ENCODE measurements at places on chromosomes 6 and 20.

- no peak for DNase-seq
Measured at GRCh38 chr6:114605656-114606055, 262.8 kb upstream of the HS3ST5 start.

DNA sequence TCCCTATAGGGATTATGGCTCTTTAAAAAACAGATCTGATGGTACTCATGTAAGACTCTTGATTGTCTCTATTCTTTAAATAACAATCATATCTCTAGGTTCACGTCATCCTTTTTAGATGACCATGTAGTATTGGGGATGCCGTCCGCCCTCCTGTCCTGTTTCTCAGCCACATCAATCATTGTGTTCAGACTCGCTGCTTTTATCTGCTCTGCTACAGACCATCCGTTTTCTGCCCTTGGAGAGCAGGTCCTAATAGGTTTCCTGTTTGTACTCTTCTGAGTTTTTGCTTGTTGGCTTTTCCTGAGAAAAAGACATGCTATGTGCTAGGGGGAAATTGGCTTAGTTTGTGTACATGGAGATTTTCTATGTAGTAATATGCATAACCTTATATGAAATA is 76.8 kb downstream of the SASH1 start:
- DNase-seq: no peak

DNA sequence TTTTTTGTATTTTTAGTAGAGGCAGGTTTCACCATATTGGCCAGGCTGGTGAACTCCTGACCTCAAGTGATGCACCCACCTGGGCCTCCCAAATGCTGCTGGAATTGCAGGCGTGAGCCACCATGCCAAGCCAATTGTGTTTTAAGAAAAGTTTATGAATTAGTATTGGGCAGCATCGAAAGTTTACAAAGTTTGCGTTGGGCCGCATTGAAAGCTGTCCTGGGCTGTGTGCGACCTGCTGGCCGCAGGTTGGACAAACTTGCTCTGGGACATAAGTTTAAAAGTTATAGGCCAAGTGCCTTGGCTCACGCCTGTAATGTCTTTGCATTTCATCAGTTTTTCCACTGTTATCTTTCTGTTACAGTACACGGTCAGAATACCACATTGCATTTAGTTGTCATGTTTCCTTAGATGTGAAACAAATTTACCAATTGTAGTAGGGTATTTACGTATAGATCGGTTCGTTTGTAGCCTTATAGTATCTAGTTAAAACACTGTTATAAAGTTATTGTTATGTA is 39.5 kb downstream of the ASXL1 start:
- DNase-seq: no peak

DNA sequence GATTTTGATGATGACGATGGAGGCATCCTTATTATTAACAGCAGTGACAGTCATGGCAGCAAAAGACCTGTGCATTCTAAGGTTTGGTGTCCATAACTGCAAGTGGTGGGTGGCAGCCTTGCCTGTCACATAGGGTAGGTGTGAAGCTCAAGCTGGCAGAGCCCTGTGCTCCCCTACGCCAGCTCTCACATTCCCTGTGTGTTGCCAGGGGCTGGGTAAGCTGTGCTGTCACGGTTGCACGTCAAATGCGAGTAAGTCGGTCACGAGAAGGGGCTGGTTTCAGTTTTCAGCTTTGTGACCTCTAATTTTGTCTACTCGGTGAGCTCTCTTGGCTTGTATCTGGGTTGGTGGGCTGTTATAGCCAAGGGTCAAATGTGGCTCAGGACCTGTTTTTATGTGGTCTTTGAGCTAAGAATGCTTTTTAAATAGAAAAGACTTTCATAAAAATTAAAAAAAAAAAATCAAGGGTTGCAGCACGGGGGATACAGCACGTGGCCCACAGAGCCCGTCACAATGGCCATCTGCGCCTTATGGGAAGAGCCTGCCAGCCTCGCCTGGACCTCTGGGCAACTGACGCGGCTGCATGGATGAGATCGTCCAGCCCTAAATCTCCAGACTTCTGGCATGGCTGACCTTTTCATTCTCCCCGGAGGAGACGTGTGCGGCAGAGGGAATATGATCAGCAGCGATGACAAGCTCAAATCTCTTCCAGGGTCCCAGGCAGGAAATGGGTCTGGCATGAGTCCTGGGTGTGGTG is 148.5 kb downstream of the PHACTR3 start:
- DNase-seq: no peak

GRCh38 chr20:10951904-10952303 is 278.1 kb upstream of the JAG1 start:
- no peak for DNase-seq

DNA sequence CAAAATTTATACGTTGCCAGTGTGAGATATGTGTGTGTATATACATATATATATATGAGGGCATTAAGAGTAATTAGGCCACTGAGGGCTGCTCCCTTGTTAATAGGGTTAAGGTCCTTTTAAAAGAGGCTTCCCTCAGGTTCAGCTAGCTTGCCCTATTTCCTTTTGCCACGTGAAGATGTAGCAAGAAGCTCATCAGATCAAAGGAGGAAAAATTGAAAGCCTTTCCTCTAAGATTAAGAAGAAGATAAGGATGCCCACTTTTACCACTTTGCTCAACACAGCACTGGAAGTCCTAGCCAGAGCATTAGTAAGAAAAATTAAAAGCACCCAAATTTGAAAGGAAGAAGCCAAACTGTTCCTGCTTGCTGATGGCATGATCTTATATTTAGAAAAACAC is 33.2 kb upstream of the ISM1 start:
- DNase-seq: no peak

DNA sequence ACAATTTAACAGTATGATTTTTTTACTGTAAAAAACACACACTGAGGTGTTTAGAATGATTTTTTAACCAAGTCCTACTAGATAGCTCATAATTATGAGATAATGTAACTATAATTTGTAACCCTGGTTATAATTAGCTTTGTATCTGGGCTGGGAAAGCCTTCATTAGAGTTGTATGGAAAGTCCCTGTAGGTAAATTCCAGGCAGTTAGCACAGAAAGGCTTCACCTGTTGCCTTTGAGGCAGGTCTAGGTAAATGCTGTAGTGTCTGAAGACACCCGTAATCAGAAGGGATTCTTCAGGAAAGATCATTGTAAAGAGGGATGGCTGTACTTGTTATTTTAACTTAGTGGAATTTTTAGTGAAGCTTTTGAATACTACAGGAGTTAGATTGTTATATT is 1.9 kb downstream of the TMEM200A start:
- no peak for DNase-seq

GRCh38 chr6:73985891-73986290 is 289.9 kb downstream of the CD109 start:
- peak; percentile 23 for DNase-seq

DNA sequence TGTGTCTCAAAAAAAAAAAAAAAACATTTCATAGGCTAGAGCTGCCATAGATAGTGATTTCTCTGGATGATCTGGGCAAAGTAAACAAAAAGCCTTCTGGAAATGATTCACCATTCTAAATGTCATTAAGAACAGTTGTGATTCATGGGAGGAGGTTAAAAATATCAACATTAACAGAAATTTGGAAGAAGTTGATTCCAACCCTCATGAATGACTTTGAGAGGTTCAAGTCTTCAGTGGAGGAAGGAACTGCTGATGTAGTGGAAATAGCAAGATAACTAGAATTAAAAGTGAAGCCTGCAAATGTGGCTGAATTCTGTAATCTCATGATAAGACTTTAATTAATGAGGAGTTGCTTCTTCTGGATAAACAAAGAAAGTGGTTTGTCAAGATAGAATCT is 26.8 kb upstream of the MMP24 start:
- DNase-seq: no peak

DNA sequence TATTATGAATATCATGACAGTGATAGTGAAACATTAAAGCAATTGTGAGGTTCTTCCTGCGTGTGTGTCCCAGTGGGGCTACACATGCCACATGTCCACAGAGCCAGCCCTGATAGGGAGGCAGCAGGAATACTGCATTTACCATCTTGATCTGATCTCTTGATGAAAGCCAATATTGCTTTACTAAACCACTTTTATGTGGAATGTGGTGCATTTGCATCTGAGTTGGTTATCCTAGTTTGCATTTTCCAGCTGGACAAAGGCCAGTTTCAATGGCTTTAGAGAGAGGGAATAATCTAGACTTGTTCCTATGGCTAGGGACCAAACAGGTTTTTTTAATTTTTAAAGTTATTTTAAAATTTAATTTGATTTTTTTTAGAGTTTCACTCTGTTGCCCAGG is 216.3 kb upstream of the FERMT1 start:
- DNase-seq: peak; percentile 16

DNA sequence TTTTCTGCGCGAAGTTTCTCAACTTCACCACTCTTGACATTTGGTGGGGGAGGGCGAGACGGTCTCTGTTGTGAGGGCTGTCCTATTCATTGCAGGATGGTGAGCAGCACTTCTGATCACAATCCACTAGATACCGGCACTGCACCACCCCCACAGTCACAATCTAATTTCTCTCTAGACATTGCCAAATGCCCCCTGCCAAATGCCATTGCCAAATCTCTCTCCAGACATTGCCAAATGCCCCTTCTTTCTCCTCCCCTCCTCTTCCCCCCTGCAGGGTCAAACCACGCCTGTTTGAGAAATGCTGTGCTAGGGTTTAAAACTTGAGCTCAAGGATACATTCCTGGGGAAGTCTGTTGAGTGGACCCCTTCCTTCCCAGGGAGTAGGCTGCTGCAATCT is 603.5 kb upstream of the CDH4 start:
- no peak for DNase-seq

- peak; percentile 73 for DNase-seq
Measured at GRCh38 chr6:30091577-30092381, 16.2 kb upstream of the RNF39 start.

- DNase-seq: no peak
Measured at GRCh38 chr6:135972150-135972549, 120.6 kb downstream of the PDE7B start.

DNA sequence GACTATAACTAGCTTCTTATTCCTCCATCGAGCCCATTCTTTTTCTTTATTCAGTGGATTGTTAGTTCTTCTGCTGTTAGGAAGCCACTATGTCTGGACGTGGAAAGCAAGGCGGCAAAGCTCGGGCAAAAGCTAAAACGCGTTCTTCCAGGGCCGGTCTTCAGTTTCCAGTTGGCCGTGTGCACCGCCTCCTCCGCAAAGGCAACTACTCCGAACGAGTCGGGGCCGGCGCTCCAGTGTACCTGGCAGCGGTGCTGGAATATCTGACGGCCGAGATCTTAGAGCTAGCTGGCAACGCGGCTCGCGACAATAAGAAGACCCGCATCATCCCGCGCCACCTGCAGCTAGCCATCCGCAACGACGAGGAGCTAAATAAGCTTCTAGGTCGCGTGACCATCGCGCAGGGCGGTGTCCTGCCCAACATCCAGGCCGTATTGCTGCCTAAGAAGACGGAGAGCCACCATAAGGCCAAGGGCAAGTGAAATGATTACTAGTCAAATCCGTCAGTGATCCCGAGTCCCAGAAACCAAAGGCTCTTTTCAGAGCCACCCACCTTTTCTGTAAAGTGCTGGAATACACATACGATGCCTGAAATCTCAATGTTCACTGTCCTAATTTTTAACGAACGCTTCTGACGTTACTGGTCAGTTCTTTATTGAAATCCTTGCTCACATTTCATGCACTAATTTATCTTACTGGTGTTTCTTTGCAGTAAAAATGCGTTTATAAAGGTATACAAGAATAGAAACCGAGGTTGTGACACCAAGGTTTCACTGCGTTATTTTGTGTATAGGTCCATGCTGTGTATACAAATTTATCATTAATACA is 129.9 kb downstream of the HFE start:
- DNase-seq: peak; percentile 93

DNA sequence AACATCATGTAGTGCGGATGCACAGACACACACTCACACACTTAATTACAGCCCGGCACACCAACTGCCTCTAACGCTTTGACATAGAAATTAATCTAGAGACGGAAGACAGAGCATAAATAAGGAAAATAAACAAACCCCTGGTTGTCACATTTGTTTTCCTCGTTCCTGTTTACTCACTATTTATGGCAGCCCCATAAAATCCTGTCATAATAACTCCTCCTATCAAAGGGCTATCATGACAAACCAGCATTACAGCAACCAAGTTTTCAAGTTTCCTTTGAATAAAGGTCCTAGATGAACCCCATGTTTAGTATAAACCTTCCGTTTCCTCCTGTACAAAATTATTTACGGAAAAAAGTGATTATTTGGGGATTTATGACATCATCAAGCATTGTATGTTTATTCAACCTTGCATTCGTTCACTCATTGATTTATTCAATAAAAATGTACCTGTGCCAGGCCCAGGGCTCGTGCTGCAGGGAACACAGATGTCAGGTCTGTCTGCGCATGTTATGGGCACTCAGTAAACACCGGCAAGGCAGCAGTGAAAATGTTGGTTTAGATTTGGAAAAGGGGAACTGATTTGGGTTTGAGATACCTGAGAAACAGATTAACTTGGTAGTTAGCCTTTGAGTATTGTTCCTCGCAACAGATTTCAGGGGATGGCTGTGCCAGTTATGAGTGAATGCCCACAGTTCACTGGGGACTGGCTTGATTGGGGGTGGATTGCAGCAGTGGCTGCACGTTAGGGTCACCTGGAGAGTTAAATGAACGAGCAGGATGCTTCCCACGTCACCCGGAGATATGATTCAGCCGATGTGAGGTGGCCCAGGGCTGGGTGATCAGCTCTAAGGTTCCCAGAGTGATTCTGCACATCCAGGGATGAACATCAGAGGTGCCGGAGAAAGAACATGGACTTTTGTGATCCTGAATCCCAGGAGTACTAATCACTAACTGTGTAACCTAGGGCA is 295.3 kb upstream of the FOXQ1 start:
- DNase-seq: no peak

GRCh38 chr20:59082981-59083380 is 40.4 kb upstream of the PRELID3B start:
- DNase-seq: peak; percentile 47

- no peak for DNase-seq
Measured at GRCh38 chr20:19966840-19967239, 50.3 kb upstream of the NAA20 start.

DNA sequence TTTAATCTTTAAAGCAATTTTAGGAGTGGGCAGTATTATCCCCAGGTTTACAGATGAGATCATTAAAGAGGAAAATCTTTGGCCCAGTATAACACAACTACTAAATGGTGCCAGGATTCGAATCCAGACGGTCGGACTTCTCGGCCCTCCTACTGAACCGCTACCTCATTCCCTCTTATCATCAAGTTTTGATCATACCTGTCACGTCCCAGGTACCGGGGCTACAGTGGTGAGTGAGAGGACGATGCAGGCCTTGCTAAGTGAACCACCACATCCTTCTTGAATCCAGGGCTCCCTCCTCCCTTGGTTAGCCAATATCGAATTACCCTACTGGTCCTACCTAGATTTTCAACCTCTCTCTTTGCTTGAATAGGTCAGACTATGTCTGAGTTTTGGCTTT is 78.1 kb upstream of the PBOV1 start:
- no peak for DNase-seq
